ENCODE measurements at places on chromosomes 1 and 21.

- DNase-seq: no peak
Measured at GRCh38 chr1:203264052-203264501, 34.6 kb upstream of the CHIT1 start.

GRCh38 chr1:74596717-74597116, 76.9 kb downstream of the ERICH3 start:
- no peak for DNase-seq

- DNase-seq: no peak
Measured at GRCh38 chr1:158117854-158118704, 62.6 kb upstream of the CD1D start.

- no peak for DNase-seq
Measured at GRCh38 chr1:220335668-220336067, 63.4 kb upstream of the RAB3GAP2 start.

DNA sequence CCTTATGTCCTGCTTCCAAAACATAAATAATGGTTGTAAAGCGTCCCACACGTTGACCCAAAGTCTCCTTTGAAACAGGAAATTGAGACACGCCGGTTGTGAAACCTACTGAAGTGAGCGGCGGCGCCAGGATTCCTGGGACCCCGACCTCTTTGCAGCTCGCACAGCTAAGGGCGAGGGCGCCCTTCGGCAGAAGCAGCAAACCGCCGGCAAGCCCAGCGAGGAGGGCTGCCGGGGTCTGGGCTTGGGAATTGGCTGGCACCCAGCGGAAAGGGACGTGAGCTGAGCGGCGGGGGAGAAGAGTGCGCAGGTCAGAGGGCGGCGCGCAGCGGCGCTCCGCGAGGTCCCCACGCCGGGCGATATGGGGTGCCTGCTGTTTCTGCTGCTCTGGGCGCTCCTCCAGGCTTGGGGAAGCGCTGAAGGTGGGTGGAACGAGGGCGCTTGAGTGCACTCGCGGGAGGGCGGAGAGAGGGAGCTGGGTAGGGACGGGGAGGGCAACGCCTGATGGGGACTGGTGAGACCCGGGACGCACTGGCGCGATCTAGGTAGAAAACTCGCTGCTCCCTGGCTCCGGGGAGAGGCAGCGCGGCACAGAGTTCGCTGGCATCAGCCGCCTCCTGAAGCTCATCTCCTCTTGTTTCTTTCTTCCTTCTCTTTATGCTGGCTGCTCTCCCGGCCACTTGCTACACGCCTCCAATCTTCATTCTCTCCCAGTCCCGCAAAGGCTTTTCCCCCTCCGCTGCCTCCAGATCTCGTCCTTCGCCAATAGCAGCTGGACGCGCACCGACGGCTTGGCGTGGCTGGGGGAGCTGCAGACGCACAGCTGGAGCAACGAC, at the start of gene CD1D:
CD1D (plus strand) TSS at position 155 of the 836 bp plus-strand sequence; CDS start at position 362, 207 bp downstream.
- DNase-seq: no peak

DNA sequence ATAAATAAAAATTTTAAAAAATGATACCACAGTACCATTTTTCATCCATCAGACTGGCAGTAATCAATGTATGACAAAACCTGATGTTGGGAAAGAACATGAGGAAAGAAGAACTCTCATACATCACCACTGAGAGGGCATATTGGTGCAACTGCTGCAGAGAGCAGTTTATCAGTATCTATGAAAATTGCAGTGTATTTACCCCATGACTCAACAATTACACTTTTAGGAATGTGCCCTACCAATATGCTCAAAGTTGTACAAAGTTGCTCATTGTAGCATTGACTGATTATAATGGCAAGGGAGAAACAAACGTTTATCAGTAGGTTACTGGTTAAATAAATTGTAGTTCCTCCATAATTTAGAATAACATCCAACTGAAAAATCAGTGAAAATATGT, 36.7 kb downstream of the CATSPERE start:
- DNase-seq: no peak

- no peak for DNase-seq
Measured at GRCh38 chr1:44152692-44153091, 11.3 kb upstream of the KLF18 start.

DNA sequence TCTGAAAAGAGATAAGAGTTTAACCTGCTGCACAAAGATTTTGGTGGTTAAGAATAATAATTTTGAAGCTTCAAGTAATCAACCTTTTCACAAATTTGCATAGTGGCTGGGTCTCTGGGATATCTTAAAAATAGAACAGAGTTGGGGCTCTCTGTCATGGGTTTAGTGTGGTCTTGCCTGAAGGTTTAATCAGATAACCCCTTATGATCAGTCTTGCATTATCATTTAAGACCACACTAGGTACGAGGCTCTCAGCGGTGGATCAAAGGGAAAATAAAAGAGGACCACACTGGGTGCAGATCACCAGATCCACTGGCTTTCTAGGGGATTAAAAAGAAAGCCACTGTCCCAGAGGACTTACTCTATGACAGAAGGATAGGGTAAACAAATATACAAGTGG, 19.5 kb downstream of the LRRC8C start:
- DNase-seq: no peak

DNA sequence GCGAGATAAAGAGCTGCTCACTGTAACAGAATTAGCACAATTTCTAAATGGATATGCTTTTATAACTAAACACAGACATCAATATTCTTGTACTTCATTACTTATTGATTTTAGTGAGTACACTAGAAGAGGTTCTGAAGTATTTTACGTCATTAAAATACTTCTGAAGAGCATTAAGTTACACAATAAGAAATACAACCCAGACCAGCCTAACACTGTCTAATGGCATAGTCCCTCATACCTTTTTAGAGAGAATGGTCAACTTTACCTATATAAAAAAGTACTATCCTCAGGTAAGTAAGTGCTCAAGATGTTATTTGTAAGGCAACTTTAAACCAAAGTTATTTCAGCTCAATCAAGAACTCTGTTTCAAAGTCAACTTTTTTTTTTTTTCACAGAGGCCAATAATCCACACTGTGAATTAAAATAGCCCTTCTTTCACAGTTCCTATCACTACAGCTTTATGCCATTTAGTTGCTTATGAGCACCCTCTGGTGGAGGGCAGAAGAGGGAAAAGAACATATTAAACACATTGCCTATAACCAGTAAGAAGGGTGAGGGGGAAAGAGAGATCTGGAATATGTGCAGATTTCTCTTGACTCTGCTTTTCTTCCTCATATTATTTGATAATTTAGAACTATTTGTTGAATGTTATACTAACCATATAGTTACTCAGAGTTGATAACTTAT, 182.1 kb upstream of the DMRTA2 start:
- peak; percentile 63 for DNase-seq

DNA sequence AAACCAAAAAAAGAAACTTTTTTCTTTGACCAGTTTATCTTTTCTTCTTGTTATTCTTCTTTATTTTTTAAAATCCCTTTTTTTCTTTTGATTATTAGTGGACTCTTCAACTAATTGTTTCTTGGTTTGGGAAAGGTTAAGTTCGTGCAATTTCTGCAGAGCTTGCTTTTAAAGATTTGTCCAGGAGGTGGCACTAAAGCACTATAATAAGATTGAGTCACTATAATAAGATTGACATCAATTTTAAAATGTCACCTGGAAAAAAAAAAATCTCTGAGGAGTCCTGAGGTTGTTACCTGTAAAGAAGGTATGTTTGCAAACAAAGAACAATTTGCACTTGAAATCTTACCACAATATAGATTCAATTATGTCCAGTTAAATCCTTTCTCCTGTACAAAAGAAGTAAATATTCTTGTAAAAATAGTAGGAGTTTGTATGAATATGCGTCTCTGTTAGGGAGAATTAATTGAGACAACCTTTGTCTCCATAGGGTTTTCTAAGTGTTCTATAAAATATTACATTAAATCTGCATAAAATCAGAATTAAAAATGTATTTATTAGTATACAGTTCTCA, 166.7 kb downstream of the ADGRL4 start:
- DNase-seq: peak; percentile 44

DNA sequence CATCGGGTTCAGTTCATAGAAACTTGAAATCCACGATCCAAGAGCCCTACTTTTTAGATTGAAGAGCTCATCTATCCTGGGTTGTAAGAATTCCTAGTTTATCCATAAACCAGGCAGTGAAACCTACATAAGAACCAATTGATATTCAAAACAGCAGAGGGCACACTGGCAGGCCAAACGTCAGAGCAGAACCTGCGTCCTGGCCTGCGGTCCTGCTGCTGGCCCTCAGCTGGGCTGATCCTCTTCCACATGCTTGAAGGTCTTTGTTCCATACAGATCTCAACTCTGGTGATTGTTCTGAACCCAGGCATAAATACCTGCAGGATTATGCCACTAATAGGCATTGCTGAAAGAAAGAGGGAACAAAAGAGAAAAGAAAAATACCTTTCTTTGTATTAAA, 47.0 kb downstream of the MT1HL1 start:
- no peak for DNase-seq

DNA sequence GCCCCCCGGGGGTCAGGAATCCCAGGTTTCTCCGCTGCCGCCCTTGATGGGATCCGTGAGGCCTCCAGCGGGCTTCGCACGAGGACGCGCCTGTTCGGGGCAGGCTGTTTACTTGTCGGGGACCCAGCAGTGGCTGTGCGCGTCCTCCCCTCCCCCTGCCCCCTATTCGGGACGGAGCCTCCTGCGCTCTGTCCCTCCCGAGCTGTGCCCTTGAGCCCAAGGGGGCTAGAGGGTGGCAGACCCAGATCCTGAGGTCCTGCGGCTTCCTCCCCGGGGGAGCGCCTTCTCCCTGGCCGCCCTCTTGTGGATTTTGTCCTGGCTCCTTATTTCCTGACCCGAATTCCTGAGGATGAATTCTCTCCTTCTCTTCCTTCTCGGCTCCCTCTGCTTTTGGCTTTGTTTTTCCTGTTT, 38.4 kb downstream of the PIK3CD start:
- no peak for DNase-seq

DNA sequence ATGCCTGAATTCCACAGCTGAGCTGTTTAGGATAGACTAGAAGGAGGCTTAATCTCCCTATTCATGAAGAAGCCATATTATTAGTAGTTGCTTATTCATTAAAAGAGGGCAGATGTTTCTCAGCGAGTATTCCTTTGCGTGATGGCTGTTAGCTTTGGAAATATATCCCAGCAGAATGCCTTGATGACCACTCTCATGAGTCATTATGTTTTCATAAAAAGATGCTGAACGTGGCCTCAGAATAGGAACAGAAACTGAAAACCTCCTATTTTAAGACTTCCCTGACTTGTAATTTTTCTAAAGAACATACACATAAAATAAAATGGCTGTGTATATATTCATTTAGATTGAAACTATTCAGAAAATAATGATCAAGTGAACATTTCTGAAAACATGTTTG, 9.6 kb upstream of the PLA2G4A start:
- no peak for DNase-seq

GRCh38 chr1:93078638-93078985, 471 bp upstream of the MTF2 start:
- no peak for DNase-seq

DNA sequence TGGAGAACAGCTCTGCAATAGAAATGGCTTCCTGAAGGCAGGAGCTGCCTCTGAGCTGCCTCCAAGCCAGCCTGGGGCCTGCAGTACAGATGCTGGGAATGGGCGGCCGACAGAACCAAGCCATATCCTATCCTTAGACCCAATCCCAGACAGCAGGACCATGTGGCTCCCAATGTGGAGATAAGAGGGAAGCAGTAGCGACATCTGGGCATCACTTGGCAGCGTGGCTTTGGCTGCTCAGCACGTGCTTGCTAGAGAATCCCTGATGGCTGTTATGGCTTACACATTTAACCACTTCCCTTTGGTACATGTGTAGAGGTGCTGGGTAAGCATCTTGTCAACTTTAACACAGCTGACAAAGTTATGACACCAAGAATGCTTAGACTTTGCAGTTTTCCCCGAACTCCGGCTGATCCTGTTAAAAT, 87.7 kb downstream of the MAN1C1 start:
- DNase-seq: no peak

- no peak for DNase-seq
Measured at GRCh38 chr1:215226757-215227156, 144.2 kb downstream of the KCNK2 start.

DNA sequence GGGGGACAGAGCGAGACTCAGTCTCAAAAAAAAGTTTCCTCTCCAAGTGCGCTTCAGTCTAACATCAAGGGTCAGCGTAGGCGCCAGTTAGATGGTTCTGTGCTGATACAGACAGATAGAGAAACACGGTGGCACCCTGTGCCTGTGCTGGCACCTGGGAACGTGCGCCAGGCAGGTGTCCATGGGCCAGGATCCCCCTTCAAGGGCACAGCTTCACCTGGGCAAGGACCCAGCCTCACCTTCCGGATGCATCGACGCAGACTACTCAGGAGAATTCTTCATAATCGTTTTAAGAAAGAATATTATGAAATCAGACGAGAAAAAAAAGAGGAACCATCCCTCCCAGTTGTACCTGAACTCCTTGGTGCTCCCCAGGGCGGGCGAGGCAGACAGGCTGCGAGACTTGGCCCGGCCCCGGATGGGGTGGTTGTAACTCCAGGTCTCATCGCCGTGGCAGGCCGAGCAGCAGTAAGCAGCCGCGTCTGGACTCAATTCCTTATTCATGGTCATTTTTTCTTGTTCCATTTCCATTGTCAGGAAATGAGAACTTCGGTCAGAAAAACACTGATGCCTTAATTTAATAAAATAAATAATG, 13.3 kb downstream of the NADK start:
- DNase-seq: no peak

DNA sequence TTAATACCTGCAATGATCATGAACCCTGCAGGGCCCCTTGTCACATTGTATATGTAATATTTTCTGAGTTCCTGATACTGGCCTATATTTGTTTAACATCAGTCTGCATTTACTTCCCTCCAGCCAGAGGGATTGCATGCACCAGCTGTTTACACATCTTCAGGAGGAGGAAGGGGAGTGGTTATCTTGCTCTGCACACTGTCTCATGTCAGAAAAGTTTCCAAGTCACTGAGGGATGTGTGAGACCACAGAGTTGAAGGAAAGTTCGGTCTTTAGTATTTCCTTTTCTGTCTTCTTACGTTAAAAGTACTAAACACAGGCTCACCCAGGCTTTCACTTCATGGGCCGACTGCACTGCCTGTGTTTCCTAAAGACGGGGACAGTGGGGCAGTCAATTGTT, 574.1 kb downstream of the LMO4 start:
- DNase-seq: no peak

DNA sequence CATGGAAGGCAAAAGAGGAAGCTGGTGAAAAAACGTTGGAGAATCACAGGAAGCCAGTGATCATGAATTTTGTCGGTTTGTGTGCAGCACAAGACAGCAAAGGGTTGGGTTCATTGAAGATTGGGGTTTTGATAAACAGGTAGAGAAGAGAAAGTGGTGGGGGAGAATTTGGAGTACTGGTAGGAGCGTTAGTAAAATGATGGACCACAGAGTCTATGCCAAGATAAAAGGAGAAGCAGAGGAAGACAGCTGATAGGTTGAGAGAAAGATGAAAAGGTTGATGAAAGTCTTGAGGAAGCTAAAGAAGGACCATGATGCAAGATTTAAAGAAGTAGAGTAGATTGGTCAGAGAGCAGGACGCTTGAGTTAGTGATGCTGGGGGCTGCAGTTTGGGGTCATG, 156.8 kb upstream of the POU3F1 start:
- DNase-seq: no peak

DNA sequence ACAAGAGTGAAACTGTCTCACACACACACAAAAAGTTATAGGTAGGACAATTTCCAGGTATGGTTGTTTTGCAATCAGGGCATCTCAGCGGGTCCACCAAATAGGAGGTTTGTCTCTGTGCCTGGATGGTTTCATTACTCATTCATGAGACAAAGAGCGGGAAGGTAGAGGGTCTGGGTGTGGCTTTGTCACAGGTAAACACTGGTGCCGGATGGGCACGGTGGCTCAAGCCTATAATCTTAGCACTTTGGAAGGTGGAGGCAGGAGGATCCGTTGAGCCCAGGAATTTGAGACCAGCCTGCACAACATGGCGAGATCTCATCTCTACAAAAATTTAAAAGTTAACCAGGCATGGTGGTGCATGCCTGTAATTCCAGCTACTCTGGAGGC, 16.3 kb upstream of the ERVH48-1 start:
- no peak for DNase-seq

All from NCI-H1436 (cell line).